Umbilical cord (tissue), 2 donors: ENCODE measurements at places on chromosomes 5 and 9.

GRCh38 chr5:54173251-54173650, 137.1 kb downstream of the ARL15 start:
- DNase-seq, result no peak

DNA sequence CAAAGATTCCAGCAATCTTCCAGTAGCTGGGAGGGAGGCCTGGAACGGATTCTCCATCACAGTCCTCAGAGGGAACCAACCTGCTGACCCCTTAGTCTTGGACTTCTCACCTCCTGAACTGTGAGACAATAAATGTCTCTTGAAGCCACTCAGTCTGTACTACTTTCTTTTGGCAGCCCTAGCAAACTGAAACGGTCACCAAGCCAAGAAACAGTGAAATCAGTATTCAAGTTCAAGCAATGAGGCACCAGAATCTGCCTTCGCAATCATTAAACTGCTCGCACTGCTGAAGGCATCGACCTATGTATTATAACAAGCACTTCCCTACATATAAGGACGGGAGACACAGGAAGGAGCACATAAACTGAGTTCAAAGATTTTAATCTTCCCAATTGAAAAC, 120.6 kb upstream of the PUM3 start:
- DNase-seq, result no peak

DNA sequence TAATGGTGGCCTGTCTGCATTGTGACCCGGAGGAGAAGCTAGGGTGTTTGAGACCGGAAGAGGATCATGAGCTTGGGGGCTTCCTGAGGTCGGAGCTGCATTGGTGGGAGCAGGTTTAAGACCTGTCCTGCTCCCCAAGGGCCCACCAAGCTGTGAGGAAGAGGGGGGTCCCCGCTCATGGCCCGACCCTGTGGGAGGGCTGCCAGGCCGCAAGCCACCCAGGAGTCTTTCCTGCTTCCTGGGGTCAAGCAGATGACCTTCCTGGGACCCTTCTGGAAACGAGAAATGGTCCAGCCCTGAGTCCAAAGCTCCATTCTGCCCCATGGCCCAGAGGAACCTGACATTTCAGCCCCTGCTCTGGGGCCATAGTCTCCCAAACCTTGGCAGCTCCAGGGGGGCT, 61.5 kb upstream of the RNU6ATAC start:
- DNase-seq, result no peak

GRCh38 chr5:68255305-68256120, 40.0 kb downstream of the PIK3R1 start:
- no peak for DNase-seq

DNA sequence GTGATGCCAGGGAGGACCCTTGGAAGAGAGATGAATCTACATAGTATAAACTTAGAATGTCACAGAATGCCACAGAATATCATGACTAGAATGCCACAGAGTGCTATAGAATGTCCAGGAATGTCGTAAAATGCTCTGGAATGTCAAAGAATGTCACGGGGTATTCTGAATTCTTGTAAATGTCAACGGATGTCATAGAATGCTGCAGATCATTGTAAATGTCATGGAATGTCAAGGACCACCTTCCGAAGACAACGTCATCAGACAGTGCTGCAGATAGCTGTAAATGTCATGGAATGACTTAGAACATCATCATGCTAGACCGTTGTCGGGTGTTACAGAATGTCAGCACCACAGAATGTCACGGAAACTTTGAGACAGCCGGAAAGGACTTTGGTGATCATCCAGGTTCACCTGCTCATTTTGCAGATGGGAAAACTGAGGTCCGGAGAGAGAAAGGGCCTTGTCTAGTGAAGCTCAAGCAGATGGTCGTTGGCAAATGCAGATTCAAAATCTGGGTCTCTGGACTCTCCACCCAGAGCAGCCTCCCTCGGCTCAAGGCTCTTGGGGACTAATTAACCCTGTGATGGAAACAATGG, 117.1 kb downstream of the LHX2 start:
- DNase-seq, result no peak

DNA sequence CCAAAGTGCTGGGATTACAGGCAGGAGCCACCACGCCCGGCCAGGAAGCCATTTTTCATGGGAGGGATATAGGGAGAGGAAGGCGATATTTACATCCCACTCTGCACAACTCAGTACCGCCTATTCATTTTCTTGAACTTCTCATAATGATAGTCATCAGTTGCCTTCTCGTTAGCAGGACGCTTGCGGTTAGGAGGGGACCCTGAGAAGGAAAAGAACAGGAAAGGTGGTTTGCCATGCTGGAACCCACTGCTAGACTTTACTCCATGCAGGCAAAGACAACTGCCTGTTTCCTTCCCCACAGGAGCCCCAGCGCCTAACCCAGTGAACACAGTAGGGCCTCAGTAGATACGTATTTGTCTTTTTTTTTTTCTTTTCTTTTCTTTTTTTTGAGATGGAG, 4.1 kb upstream of the TOR1A start:
- no peak for DNase-seq

- peak; percentile 63 for DNase-seq
Measured at GRCh38 chr9:22528485-22528884, 81.9 kb downstream of the DMRTA1 start.

- no peak for DNase-seq
Measured at GRCh38 chr9:131394464-131395156, 724 bp downstream of the PRRC2B start.

GRCh38 chr5:148416921-148417320, 33.2 kb downstream of the FBXO38 start:
- DNase-seq, result no peak

GRCh38 chr5:14175381-14175780, 32.2 kb downstream of the TRIO start:
- DNase-seq, result no peak

- no peak for DNase-seq
Measured at GRCh38 chr5:83490203-83490602, 18.7 kb downstream of the VCAN start.

DNA sequence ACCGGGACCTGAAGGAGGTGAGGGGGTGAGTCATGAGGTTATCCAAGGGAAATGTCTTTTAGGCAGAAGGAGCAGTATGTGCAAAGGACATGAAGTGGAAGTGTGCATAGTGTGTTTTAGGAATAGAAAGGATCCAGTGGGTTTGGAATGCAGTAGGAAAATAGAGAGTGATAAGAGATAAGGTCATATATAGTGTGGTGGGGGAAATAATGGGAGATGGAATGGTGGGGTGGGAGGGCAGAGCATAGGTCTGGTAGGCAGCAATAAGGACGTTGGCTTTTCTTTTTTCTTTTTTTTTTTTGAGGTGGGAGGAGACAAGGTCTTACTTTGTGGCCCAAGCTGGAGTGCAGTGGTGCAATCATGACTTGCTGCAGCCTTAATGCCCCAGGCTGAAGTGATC, 17.8 kb downstream of the SNX24 start:
- no peak for DNase-seq

DNA sequence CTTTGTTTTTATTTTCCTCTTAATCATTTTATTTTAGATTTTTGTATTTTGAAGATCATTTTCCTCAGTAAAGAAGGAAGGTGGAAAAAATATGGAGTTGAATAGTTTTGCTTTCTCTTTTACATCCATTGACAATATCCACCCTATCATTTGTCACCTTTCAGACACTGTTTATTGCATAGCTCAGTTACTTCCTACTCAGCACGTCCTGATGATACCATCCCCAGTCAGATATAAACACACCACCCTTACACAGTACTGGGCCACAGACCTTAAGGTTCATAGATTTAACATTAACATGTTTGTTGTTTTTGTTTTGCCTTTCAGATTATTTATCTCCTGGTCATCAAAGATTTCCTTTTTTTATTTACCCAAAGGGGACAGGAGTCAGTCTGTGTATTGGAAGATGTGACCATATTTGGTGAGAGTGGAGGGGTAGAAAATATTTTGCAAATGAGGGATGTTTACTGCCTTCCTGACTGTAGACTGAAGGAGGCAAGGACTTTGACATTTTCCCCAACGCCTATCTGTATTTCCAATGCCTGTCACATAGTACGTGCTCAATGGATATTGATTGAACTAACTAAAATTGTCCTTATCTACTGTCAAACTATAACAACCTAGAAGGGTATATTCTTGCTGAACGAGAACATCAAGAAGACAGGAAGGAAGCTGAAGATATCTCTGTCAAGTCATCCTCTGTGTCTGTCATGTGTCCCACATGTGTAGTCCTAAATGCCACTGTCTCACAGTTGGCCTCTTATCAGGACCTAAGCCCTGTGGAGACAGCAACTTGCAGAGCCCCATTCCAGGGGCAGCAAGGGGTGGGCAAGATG, 15.6 kb downstream of the STX17 start:
- no peak for DNase-seq

DNA sequence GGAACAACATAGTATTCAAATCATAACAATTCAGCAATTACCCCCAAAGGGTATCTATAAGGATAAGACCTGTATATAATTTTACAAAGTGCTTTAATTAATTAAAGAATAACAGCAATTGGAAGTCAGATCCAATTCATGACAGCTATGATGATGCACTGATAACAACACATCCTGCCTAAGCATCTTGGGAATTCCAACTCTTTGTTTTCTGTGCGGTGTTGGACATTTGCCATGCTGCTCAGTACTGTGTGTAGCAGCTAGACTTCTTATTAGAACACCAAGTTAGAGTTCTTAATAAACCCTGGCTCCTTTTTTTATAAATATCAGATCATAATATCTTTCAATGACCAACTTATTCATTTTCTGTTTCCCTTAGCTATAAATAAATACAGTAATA, 209.0 kb downstream of the SEC61B start:
- DNase-seq, result no peak

GRCh38 chr9:10104774-10105173, 508.0 kb downstream of the PTPRD start:
- no peak for DNase-seq

DNA sequence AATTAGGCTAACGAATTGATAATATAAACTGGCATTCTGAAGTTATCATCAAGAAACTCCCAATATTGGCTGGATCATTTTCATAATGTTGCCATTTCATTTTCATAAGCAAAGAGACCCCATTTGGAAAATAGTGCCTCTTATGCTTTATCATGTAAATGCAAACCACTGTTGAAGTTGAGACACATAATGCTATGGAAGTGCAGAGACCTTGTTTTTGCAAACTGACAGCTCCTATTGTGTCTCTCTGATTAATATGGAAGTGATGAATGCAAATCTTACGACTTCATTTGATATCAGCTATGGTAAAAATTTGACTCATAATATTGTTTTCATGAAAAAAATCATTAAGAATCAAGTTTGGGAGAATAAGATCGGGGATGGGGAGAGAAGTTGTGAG, 25.3 kb upstream of the ZNF608 start:
- DNase-seq, result no peak

DNA sequence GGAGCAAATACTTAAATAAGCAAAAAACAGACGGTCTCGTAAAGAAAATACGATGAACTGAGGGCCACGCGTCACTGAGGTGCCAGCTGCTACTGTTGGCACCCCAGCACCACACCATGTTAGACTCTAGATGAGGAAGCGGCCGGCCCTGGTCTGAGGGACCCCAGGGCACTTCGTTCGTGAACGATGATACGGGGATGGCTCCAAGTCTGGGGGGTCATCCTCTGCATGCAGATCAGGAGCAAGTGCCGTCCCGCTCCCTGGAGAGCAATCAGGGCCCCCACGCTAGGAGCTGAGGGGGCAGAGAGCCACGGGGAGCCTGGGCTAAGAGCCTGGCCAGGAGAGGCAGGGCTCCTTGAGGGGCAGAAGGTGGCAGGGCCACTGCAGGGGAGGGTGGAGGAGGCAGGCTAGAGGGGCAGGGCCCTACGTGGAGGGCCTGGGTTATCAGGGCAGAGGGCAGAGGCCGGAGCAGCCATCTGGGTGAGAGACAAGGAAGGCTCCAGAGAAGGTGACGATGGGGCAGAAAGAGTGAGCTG, 24.1 kb downstream of the SARDH start:
- DNase-seq, result no peak

- DNase-seq, result peak; percentile 76
Measured at GRCh38 chr5:127705120-127705892, 2.1 kb downstream of the CCDC192 start.

DNA sequence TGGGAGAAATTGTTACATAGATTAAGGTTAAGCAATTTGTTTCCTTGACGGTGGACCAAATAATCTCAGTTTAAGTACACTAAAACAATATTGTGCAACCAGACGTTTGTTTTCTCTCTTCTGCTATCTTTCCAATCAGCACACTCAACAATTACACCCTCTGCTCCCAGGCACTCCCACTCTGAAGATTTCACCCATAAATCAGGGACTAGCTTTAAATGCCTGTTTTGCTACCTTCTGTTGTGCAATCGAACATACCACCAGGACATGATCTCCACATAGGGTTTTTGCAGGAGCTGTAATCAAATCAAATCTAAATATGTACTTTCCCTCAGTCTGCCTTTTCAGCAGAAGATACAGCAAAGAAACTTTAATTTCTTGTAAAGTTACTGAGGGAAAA, 405.8 kb upstream of the TLE4 start:
- DNase-seq, result peak; percentile 71

DNA sequence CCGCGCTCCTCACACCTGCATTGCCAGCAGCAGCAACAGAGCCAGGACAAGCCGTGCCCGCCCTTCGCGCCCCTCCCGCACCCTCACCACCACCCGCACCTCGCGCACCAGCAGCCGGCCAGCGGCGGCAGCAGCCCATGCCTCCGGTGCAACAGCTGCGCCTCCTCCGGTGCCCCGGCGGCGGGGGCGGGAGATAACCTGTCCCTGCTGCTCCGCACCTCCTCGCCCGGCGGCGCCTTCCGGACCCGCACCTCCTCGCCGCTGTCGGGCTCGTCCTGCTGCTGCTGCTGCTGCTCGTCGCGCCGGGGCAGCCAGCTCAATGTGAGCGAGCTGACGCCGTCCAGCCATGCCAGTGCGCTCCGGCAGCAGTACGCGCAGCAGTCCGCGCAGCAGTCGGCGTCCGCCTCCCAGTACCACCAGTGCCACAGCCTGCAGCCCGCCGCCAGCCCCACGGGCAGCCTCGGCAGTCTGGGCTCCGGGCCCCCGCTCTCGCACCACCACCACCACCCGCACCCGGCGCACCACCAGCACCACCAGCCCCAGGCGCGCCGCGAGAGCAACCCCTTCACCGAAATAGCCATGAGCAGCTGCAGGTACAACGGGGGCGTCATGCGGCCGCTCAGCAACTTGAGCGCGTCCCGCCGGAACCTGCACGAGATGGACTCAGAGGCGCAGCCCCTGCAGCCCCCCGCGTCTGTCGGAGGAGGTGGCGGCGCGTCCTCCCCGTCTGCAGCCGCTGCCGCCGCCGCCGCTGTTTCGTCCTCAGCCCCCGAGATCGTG, 517 bp downstream of the KCNN2 start:
- no peak for DNase-seq

GRCh38 chr5:172044631-172045314, 38.3 kb upstream of the FBXW11 start:
- DNase-seq, result no peak

GRCh38 chr5:74976651-74977050, 75.7 kb downstream of the GCNT4 start:
- no peak for DNase-seq

- no peak for DNase-seq
Measured at GRCh38 chr9:19386502-19387044, 6.5 kb upstream of the RPS6 start.

DNA sequence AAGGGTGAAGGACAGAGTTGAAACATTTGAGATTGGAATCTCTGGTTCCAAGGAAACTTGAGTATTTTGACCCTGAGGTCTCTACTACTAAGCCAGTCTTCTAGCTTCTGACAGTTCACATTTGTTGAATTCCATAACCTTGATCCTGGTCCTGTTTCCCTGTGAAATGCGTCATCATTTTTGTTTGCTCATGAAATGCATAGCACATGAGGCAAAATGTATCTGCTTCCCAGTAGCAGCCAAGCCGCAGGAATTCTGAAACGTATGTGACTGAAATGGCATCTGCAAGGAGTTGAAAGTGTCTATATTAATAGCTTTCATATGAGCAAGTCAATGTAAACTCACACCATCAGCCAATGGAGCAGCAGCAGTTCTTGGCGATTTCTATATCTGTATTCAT, 307.9 kb downstream of the CSNK1G3 start:
- peak; percentile 48 for DNase-seq
